ENCODE measurements at places on chromosomes 5 and 9.

DNA sequence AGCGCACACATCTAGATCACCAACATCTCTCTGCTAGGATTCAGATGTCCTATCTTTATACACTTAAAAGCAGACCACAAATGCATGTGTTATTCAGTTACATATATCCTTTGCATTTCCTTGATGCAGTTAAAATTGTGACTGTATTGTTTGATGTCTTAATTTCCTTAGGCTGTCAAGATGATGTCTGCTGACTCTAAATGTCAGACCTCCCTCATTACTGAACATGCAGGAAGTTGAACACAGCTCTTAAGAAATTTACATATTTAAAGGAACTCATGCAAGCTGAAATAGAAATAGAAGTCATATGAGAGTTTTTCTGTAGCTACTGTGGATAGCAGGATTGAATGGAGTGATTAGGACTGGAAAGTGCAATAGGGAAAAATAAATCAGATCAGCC, 336.5 kb upstream of the SEMA6A start:
- DNase-seq, result no peak

DNA sequence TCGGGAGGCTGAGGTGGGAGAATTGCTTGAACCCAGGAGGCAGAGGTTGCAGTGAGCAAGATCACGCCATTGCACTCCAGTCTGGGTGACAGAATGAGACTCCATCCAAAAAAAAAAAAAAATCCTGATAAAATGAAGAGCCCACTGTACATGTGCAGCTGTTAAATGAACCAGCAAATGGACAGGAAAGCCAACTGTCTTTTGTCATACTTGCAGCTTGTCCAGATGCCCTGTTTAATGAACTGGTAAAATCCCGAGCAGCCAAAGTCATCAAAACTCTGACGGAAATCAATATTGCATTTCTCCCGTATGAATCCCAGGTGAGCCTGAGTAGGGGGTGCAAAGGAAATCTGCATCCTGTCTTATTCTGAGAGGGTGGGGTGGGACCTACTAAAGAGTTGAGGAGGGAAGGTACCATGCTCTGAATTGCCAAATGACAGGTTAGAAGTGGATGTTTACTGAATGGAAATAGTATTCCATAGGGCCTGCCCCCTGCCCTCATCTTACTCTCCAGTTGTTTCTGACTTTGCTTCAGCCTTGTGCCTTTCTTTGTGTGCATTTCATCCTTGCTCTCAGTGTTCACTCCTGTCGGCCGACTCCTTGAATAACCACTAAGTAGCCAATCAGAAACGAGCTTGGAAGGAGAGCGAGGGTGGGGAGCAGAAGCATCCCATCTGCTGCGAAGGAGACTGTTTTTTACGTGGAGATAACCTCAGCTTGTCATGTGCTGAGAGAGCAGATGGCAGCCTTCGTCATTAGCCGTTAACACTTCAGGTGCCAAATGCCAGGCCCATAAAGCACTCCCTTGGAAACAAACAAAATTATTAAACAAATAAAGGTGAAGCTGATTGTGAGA, 45.7 kb upstream of the CFAP157 start:
- no peak for DNase-seq

GRCh38 chr5:157471709-157472108, 11.7 kb downstream of the NIPAL4 start:
- no peak for DNase-seq

DNA sequence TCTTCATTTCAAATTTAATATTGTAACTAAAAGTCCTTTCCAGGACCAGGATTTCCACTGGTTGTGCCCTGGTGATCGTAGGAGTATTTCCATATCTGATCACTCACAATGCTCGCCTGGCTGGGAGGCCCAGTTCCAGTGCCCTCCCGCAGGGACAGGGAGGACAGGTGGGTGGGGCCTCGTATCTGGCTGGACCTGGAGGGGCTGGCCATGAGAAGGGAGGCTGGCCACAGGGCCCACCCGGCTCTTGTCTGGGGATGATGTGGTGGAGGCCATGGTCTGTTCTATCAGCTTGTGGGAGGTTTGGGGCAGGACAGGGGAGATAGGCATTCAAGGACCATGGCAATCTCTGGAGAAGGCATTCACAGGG, 286.4 kb downstream of the GADD45G start:
- DNase-seq, result no peak

GRCh38 chr9:112046181-112046580, 128.9 kb downstream of the SUSD1 start:
- DNase-seq, result no peak

DNA sequence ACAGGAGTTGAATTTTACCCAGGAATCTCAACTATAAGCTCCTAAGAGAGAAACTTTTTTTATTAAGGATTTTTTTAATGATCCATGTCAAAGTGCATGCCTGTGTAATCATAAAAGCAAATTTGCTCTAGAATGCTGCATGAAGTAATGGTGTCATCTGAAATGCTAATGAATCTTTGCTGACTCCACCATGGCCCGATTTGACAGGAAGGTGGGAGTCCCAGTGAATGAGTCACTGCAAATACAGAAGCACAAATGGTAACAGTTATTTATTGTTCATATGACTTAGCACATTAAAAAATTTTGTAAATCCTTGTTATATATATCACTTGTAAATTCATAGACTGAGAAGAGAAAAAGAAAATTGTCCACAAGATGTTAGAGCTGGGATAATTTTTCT, 341.3 kb downstream of the RASEF start:
- no peak for DNase-seq

DNA sequence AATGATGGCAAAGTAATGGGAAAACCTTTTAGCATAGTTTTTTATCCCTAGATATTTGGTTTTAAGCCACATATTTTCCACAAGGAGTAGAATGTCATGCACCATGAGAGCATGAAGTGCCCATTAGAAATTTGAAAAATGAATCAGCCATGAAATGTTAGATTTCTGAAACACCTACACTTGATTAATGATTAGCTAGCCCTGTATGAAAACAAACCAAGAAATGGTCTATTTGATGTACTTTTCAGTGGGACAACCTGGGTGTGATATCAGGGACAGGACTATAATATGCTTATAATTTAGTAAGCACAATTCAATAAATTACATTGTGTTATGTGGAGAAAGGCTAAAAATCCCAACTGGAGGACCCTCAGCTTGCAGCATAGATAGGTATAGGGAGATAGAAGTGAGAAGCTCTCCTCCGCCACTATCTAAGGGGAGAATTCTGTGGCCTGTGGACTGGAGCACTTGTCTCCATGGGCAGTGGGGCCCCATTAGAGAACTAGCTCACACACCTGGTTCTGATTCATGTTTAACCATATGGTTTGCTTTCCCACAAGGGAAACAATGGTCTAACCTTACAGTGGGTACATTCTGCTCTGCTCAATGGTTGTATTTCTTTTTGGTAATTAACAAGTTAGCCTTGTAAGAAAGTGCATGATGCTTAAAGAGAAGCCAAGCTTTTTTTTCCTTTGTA, 35.2 kb downstream of the NUP214 start:
- DNase-seq, result no peak

- DNase-seq, result peak; percentile 79
These were observed 1079.9 kb upstream of the ACO1 start for GRCh38 chr9:31304576-31304975.

- DNase-seq, result no peak
These were observed 128.3 kb downstream of the TLE1 start for GRCh38 chr9:81560851-81561732.

GRCh38 chr9:74803376-74804017, 84.2 kb downstream of the TRPM6 start:
- no peak for DNase-seq

DNA sequence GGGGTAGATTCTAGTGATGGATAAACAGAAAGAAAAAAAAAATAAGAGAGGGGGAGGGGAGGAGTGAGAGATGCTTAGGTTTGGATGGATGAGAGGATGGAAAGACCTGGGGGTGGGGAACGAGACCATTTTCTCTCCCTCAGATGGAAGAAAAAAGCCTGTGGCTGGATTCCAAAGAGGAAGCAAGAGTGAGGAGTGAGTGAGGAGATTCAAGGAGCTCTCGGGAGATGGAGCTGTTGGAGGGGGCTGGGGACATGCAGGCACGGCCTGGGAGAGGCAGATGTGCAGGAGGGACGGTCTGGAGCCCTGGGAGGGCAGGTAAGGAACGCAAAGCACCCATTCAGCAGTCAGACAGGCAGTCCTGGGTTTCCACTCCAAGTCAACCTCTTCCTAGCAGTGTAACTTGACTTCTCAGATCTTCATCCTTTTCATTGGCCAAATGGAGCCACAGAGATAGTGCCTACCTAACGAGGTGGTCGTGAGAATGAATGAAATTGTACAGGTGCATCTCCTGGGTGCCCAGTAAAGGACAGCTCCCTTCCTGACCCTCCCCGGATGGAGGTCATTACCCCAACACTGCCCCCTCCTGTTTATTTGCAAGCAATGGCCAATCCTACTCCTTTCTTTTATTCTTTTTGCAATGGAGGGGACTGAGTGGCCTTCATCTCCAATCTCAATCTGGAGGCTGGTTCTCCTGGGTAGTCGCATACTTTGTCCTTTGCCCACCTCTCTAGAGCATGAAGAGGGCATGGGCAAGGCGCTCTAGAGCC, 52.2 kb downstream of the PCDH1 start:
- DNase-seq, result no peak

- DNase-seq, result no peak
These were observed 46.5 kb upstream of the GPR151 start for GRCh38 chr5:146562461-146562860.
